GM20000 (cell line): ENCODE measurements at places on chromosomes 13 and 19.

GRCh38 chr19:15426485-15427349 lies 7.9 kb upstream of the AKAP8L start:
- DNase-seq: no peak

DNA sequence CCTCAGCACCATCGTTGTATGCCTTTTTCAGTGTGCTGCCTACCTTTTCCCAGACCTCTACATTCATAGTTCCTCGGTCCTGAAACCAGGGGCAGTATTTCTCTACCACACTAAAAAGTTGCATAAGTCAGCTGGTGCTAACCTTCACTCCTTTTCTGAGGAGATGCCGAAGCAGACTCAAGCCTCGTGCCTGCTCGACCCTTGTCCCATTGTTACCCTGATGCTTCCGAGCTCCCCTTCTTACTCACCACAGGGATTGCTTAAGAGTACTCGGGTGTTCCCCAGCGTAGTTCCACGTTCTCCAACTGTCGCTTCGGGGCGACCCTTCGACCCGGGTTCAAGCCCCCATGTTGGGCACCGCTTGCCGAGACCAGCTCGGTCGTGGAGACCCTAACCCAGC lies 19.0 kb upstream of the IL17D start:
- DNase-seq: no peak

- DNase-seq: no peak
These were observed 43.1 kb downstream of the PCCA start for GRCh38 chr13:100131863-100132574.

DNA sequence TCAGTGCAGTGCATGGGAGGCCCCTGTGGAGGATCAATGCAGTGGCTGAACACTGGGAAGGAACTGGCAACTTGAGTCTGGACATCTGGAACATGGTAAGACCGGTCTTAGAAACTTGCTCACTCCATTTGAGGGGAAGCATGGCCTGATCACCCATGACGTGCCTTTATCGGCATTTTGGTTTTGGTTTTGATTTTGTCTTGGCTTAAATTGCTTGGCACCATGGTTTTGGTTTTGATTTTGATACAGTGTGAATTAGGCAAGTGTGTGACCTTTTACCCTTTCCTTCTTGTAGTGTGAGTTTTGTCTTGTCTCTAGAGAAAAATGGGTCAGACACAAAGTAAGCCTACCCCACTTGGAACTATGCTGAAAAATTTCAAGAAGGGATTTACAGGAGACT lies 77.3 kb downstream of the ZNF486 start:
- no peak for DNase-seq

- no peak for DNase-seq
These were observed 11.7 kb upstream of the TRIM13 start for GRCh38 chr13:49985129-49985528.
